ENCODE measurements at places on chromosomes 2 and 18.

GRCh38 chr2:144455987-144456386 lies 63.9 kb downstream of the ZEB2 start:
- no peak for DNase-seq

DNA sequence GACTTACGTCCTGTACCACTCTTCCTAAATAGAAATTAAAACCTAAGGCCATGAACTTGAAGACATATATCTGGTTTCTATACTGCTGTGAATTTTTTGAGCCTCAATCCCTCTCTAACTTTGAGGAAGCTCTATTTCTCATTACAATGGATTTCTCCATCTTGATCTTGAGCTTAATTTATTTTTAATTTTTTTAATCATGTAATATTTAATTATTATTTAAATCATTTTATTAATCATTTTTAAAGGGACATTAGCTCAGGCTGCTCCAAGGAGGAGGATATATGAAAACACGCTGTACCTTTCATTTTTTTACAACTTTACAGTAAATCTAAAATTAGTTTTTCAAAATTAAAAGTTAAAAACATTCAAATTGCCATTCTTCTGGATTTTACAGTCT lies 540.5 kb downstream of the SATB2 start:
- no peak for DNase-seq

DNA sequence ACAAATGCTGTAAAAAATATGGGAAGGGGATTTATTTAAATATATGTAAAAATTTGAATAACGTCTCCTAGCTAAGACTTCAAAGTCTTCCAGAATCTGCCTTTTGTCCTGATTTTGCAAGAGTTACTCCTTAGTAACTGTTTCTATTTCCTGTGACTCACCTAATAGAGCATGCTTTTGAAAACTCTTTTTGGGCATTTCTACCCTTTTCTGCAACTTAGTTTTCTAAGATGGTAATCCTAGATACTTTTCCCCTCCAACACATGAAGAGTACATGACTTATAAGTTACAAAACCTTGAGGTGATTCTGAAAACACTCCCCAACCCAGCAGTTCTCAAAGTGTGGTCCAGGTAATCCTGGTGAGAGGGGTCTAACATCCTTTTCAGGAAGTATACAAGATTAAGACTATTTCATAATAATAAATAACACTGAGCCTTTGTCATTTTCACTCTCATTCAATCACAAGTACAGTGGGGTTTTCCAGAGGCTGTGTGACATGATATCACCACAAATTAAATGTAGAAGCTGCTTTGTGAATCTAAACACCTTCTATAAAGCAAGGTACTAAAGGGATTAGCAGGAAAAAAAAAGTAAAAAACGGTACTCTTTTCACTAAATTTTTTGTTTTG lies 31.9 kb downstream of the PPP4R3B start:
- DNase-seq = no peak

GRCh38 chr2:33307659-33308270 lies 168.7 kb upstream of the RASGRP3 start:
- no peak for DNase-seq

GRCh38 chr2:3403587-3404334 lies 24.3 kb downstream of the TRAPPC12 start:
- no peak for DNase-seq

- no peak for DNase-seq
These were observed 415.5 kb downstream of the CBLN2 start for GRCh38 chr18:72128649-72129048.
